ENCODE measurements at places on chromosomes 2 and 18. TPM values are rescaled to one million over a fixed set of nuclear protein-coding genes. Genes with fewer than 3 reads are reported as not detected.

SKOR2 gene
- total RNA-seq = not detected

MARCO gene
- total RNA-seq = not detected

SULT1C4 gene
- 82.8 TPM for total RNA-seq

ERICH2 gene
- not detected for total RNA-seq

EDAR gene
- total RNA-seq = not detected

RGPD3 gene
- total RNA-seq = under 0.01 TPM

LCT gene
- not detected for total RNA-seq

CYRIA gene
- total RNA-seq = 30.8 TPM

PRKD3 gene
- 53.3 TPM for total RNA-seq

SIX2 gene
- total RNA-seq = not detected

LAMA1 gene
- 0.32 TPM for total RNA-seq

TMEM182 gene
- 0.16 TPM for total RNA-seq

ASB18 gene
- not detected for total RNA-seq

PLCL1 gene
- total RNA-seq = 2.0 TPM

LHCGR gene
- total RNA-seq = not detected

DLGAP1 gene
- 3.7 TPM for total RNA-seq

SF3B6 gene
- total RNA-seq = 108 TPM

CXCR4 gene
- 130 TPM for total RNA-seq

PTPRM gene
- 118 TPM for total RNA-seq

GYPC gene
- 275 TPM for total RNA-seq

GKN2 gene
- total RNA-seq = not detected

SRD5A2 gene
- total RNA-seq = not detected

AQP12A gene
- total RNA-seq = not detected

GAL3ST2 gene
- total RNA-seq = not detected

SERPINB10 gene
- not detected for total RNA-seq

C18orf54 gene
- total RNA-seq = 18.3 TPM

GALNT5 gene
- under 0.01 TPM for total RNA-seq

RAD51AP2 gene
- total RNA-seq = not detected

IL36G gene
- total RNA-seq = not detected

CARF gene
- total RNA-seq = 1.9 TPM

NCK2 gene
- 93.1 TPM for total RNA-seq

MAP3K19 gene
- total RNA-seq = not detected

CSRNP3 gene
- under 0.01 TPM for total RNA-seq

RNPEPL1 gene
- 49.9 TPM for total RNA-seq

UGT1A6 gene
- total RNA-seq = not detected

LRRC30 gene
- not detected for total RNA-seq

PLEKHM3 gene
- 7.9 TPM for total RNA-seq

CIB4 gene
- total RNA-seq = not detected

PDE11A gene
- total RNA-seq = under 0.01 TPM

TGFA gene
- total RNA-seq = 52.2 TPM

FAHD2A gene
- total RNA-seq = 29.6 TPM

HRH4 gene
- not detected for total RNA-seq

SERPINB13 gene
- total RNA-seq = not detected

LYPD1 gene
- total RNA-seq = 3.1 TPM

HOXD8 gene
- 12.6 TPM for total RNA-seq

MOCOS gene
- 0.32 TPM for total RNA-seq

STEAP3 gene
- total RNA-seq = 8.6 TPM

VAMP8 gene
- total RNA-seq = 6.2 TPM

ACOXL gene
- total RNA-seq = 0.06 TPM

CREG2 gene
- 0.65 TPM for total RNA-seq

OR6B3 gene
- total RNA-seq = not detected
